ENCODE measurements at places on chromosomes 6 and 20.
A peak's percentile ranks its signal among the peaks of the same experiment; 100 is the strongest.

DNA sequence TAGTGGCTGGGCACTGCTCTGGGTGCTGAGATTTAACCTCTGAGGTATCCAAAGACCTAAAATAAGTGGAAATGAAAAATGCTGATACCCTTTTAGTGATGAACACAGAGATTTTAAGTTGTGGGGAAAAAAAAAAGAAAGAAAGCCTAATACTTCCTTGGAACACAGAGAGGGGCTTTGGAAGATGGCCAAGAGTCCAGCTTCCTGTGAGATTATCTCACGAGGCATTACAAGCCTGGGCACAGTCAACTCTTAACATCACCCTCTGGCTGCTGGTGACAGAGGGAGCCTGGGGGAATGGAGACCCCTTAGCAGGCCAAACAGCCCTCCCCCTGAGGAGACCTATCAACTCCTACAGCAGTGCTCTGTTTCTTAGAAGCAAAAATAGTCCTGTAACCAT is 19.7 kb downstream of the BTN2A1 start:
- DNase-seq: no peak

DNA sequence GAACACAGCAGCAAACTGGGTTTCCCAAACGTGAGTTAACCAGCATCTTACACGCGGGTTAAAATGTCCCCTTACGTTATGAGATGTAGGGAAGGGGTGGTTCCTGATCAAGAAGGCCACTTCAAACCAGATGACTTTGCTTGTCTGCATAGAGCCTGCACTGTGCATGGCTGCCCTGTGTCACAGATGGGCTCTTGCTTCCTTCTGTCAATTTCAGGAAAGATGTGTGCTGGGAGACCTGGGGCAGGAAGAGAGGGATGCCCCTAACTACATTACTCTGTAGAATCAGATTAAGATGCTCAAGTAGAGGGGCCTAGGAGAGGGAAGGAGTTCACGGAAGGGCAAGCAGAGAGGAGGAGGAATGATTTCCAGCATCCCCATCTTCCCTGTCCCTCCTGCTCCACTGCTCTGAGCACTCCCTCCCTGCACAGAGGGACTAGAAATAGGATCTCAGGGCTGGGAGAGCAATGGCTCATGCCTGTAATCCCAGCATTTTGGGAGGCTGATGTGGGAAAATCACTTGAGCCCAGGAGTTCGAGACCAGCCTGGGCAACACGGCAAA is 63.5 kb upstream of the ZMYND8 start:
- no peak for DNase-seq

DNA sequence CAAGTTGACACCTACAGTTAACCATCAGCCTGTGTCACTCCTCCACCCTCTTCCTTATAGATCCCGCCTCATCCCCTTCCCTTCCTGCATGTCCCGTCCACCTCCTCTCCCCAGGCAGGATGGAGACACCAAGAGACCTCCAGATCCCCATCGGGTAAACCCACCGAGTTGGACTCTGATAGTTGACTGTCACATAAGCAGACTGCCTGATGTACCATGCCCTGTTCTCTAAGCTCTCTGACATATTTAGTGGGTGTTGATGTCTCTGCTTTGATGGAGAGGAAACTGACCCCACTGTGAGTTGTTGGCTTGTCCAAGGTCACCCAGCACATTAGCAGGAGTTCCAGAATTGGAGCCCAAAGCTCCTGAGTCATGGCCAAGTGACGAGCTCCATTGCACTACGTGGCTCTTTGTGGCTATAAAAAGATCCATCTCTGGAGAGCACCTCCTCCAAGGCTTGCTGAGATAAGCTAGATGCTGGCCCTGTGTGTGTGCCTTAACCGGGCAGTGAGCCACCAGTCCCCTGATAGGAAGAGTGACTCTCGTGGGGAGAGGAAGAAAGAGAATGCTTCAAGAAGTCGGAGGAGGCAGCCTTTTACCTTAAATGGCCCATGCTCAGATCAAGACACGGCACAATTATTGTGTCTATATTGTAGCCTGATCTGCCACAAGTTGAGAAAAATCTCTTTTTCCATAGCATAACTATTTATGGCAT is 236.0 kb upstream of the ECI2 start:
- DNase-seq: no peak

DNA sequence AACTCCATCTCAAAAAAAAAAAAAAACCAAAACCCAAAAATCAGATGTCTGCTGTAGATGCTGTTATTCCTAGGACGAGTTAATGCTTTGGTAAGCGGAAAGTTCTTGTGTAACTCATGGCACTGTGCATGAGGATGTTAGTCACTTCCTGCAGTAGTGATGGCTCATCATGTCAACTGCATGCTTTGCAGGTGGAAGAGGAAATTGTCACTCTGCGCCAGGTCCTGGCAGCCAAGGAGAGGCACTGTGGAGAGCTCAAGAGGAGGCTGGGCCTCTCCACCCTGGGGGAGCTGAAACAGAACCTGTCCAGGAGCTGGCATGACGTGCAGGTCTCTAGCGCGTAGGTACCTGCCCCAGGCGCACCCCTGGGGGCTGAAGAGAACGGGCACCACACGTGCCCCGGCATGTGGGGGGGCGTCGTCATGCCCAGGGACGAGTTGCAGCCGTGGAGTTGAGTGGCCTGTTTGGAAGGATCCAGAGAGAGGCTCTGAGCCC is 8.5 kb downstream of the TPD52L2 start:
- DNase-seq: peak; percentile 12

DNA sequence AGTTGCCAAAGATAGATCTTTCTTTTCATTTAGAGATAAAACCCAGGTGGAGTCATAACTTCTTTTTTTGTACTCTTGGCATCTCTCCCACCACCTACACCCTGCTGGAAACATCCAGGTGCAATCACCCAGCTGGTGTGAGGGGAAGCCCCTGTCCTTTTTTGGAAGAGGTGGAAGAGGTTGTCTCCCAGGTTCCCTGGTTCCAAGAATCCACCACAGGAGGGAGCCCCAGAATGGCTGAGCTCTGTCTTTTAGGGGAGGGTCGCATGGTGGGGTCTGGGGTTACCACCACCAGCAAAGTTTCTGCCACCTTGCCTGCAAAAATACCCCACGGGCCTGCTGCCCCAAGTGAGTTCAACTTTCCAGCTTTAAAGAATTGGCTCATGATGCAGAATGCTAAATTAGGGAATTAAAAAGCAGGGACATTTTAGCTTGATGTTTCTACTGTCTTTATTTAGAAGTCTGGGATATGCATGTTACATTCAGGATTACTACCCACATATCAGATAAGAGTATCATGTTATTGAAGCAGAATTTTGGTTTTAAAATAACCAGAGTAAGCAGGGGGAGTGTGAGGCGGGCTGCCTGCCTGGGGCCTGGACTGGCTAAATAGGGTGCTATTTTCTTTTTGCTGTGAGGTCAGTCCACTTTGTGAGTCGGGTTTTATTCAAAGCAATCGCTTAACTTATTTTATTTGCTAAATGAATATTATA is 11.0 kb downstream of the SMOC2 start:
- DNase-seq: no peak

GRCh38 chr20:22408521-22409402 is 175.6 kb downstream of the FOXA2 start:
- DNase-seq: no peak

DNA sequence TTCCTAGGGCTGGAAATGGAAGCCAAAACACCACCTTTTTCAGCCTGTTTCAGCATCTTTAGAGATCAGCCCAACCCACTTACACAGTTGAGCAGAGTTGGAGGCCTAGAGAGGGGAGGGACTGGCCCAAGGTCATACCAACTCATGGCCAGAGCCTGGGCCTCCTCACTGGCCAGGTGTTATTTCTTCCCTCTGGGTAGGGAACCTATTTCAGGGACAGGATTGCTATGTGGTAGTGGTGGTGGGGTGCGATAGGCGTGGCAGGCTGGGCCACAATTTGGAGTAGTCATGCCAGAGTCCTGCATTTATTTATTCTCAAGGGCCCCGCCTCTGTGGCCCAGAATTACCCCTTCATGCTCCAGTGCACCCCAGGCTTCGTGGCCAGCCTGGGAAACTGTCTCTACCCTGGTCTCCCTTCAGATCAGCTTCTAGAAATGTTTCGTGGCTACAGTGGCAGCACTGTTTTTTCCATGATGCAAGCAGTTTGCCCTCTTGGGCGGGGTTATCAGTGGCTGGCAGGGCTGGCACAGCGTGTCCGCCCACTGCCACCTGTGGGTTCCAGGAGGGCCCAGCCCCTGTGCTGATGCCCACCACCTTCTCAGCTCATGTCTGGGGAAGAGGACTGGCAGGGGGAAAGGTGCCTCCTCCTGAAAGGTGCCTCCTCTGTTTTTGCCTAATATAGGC is 6.2 kb downstream of the VEGFA start:
- no peak for DNase-seq

DNA sequence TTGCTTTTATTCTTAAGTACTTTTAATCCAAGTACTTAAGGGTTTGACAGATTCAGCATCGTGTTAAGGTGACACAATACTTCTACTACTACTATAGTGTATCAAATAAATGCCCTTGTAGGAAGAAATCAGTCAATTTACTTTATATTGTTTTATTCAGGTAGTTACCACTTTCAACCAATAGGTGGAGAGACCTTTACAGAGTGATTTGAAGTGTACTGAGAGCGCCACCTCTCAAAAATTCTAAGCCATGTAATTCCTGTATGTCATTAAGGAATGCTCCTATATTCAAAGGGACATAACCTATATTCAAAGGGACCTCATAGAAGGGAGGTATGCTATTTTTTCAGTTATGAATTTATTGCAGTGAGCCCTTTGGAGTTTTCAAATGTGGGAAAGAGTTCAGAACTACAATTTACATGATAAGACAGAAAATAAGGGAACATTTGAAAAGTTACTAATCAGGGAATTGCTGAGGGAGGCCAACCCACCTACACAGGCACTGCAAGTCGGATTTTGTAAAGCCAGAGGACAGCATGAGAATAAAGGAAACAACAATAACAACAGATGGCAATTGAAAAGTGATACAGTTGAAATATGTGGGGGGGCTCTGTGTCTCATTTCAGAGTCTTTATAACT is 955.6 kb downstream of the TBC1D32 start:
- DNase-seq: peak; percentile 23

GRCh38 chr6:157658301-157658700 is 164.7 kb upstream of the SNX9 start:
- no peak for DNase-seq

DNA sequence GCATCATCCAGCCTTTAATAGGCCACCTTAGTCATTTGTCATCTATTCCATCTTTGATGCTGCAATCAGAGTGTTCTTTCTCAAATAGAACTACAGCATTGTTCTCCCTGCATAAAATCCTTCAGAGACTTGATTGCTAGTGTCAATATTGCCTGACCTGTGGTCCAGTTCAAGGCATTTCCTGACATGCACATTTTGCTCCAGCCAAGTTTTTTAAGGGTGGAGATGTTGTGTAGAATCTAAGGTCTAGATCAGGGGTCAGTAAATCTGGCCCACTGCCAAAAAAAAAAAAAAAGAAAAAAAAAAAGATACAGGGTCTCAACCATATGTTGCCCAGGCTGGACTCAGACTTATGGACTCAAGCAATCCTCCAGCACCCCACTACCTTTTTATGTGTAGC is 354.4 kb downstream of the FRK start:
- no peak for DNase-seq

GRCh38 chr20:61991476-61991875 is 74.2 kb downstream of the TAF4 start:
- no peak for DNase-seq

DNA sequence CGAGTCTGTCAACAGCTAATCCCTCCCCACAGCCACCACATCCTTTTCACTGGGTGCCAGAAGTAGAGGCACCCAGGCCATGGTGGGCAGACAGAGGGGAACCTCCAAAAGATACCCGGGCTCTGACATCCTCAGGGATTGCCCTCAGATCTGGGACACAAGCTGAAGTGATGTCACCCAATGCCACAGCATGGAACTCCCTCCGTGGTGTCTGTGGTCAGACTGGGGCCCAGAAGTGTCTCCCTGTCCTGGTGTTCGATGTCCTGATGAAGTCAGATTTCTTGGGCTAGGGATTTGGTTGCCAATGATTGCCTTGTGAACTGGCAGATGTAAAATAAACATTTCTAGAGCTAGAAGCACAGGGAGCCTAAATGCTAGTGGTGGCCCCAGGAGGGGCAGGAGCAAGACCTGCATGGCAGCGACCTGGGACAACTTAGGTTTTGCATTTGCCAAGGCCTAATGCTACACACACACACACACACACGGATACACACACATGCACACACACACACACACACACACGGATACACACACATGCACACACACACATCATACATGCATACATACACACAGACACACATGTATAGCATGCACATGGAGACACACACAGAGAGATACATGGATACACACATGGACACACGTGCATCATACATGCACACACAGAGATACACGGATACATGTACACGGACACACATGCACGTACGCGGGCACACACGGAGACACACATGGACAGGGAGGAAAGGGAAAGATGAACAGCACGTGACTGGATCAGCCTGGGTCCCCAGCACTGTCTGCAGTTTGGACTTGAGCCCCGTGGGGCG is 221.0 kb downstream of the NFATC2 start:
- DNase-seq: no peak

GRCh38 chr6:147570681-147571080 is 62.2 kb downstream of the SAMD5 start:
- DNase-seq: no peak

GRCh38 chr6:109783250-109783986 is 92.3 kb downstream of the FIG4 start:
- no peak for DNase-seq

DNA sequence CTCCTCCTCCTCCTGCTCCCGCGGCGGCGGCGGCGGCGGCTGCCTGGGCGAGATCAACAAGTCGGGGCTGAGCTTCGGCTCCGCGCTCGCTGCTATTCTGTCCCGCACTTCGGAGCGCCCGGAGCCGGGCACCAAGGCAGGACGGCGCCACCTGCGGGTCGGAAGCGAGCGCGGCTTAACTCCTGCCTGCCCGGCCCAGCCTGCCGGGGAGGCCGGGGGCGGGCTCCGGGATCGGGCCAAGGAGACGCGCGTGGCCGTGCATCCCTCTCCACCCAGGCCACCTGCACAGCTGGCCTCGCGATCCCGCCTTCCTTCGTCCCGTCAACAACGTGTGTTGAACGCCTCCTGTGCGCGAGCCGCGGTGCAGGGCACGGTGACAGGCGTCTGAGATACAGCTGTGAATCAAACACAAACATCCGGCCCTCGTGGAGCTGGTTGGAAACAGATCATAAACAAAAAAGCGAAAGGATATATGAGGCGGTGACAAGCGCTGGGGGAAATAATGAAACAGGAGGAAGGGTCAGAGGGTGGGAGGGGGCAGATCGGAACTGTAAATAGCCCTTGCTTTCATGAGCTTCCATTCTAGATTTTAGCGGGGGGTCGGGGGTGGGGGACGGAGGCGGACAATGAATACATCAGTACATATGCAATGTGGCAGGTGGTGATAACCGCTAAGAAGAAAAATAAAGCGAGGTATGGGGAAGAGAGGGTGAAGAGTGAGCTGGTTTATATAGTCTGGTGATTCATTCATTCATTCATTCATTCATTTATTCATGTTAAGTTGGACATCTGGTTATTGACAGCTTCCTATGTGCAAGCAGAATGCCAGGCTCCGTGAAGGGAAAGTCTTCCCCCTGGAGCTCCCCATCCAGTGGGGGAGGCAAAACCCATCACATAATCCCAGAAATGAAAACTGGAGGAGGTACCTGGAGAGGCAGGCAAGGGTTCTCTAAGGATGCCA is 2.0 kb upstream of the KCNB1 start:
- peak; percentile 3 for DNase-seq
